Omental fat pad (tissue), 4 donors: ENCODE measurements at places on chromosomes 11 and 22. TPM values are rescaled to one million over a fixed set of nuclear protein-coding genes. Genes with fewer than 3 reads are reported as not detected.

DNA sequence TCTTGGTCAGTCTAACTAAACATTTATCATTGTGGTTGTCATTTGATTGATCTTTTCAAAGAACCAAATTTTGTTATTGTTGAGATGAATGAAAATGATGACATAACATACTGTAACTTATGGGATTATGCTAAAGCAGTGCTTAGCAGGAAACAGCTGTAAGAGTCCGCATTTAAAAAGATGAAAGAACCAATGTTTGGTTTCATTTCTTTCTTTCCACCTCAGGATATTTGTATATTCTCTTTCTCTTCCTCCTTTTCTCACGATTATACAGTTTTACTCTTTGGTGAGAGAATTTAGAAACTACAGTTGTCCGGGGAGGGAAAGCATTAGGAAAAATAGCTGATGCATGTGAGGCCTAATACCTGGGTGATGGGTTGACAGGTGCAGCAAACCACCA lies 23.1 kb downstream of the PIH1D2 start:
- no peak for DNase-seq

DNA sequence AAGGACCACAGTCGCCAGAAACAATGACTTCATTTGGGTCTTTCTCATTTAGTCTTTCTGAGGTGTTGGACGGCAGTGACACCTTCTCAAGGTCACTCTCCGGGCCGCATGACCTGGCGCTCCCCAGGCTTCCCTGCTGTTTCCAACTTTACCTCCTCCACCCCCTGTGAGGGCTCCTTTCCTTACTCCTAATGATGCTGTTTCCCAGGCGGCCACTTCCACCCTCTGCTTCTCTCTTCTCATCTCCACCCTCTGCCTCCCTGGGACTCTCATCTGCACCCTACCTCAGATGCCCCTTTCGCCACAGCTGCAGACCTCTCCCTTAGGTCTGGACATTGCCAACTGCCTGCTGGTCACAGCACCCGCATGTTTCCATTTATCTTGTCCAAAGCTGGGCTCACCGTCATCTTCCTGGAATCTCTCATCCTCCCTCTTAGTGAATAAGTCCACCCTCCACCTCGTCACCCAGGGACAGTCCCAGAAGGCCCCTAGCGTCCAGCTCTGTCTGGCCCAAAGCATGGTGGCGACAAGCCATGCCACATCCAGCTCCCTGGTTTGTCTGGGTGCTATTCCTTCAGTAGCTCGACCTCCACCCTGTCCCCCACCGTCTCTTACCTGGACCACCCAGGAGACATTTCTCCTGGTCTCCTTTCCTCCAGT lies 113.8 kb downstream of the BUD13 start:
- DNase-seq, result no peak

- DNase-seq, result no peak
Observed at GRCh38 chr11:45106440-45106839, 40.0 kb upstream of the PRDM11 start.

SAA4 gene
- total RNA-seq, result not detected

ZDHHC8 gene
- 22.3 TPM for total RNA-seq

SYCE3 gene
- not detected for total RNA-seq

GRCh38 chr11:105821372-105821771 lies 200.7 kb downstream of the MSANTD4 start:
- DNase-seq, result no peak
